ENCODE measurements at places on chromosomes 7 and 10.
A peak's percentile ranks its signal among the peaks of the same experiment; 100 is the strongest.

DNA sequence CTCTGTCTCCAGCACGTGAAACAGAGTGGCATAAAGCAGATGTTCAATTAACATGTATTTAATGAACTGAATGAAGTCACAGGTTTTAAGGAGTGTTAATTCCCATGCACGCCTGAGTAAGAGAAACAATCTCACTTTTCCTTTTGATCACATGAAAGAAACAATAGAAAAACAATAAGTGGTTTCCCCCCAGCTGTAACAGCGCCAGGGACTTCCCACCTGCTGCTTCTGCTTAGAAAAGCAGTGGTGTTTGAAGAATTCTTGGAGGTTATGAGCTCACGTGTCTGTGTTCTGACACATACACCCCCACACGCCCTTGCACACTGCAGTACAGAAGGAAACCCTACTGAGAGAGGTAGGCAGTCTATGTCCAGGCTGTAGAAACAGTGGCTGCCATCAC, 51.3 kb upstream of the FRMD4A start:
- peak; percentile 61 for DNase-seq

DNA sequence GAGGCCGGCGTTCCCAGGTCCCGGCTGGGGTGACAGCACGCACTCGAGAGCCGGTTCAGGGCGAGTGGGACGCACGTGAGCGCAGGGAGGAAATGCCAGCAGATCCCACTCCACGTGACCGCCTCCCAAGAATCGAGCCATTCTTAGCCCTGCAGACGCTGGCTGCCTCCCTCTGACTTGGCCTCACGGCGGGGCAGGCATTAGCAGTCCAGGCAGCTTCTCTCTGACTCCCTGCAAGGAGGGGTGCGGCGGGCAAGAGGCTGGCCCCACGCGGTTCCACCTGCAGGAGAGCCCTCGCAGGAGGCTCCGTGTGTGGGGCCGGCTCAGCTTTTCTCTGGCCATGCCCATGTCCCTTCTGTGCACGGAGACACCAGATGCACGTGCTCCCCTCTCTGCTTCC, 10.1 kb downstream of the GPR146 start:
- DNase-seq: no peak

DNA sequence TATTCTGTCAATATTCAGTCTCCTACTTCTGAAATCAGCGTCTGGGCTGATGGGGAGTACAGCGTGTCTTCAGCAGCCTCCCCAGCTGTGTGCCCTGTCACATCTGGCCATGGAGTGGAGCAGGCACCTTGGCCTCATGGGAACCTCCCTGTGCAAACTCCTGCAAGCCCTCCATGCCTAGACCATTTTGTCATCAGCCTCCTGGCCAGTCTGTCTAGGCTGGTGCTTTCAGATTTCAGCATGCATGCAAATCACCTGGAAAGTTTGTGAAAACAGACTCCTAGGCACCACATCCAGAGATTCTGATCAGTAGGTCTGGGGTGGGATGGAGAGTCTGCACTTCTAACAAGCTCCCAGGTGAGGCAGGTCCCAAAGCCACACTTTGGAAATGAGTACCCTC, 26.2 kb upstream of the CCSER2 start:
- DNase-seq: no peak

DNA sequence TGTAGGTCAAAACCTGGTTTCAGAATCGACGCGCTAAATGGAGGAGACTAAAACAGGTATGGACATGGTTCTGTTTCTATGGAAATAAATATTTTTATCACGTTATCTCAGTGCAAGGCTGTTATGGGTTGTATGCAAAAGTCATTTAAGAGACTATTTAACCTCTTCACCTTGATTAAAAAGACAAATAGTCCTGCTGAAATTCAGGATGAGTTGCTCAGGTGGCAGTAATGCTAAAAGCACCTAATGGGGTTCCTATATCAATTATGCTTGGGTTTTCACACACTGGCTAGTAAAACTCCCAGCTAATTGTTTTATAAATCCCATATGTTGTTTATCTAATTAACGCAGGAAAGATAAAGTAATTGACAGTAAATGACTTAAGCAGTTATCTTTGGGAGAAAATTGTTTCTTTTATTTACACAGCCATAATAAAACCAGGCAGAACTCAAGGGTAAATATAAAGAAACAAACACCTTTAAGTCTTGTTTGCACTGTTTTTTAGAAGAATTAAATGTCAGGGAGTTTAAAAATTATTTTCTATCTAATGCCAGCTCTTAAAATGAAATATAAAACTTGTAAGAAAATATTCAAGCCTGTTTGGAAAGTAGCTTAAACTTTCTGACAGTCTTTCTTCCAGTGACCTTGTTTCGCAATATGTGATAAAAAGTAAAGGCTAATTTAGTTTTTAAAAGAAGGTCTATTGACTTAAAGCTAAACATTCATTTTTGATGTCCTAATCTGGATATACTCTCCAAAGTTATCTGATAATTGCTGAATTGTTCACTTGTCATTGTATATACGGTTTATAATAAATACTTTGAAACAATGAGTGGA, 3.2 kb downstream of the HHEX start:
- no peak for DNase-seq

GRCh38 chr7:50121286-50121685, 28.2 kb upstream of the ZPBP start:
- DNase-seq: no peak

DNA sequence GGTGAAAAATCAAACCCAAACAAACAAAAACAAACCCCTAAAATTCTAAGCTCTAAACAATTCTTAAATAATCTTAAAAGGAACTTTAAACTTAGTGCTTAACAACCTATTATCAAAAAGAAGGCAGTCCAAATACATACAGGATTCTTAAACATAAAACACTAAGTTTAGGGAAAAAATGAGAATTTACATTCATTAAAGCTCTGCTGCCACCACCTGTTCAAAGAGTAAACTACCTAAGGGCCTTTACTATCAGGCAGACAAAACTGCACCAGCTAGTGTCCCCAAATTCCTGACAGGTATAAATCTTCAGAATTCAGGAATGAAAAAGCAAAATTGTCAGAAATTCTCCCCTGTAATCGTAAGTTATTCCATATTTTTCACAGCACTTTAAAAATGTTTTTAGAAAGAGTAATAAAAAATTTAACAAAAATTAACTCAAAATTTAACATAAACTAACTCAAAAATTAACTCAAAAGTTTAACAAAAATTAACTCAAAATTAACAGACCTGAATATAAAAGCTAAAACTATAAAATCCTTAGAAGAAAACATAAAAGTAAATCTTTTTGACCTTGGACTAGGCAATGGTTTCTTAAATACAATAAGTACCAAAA, 55.1 kb downstream of the PDZD8 start:
- DNase-seq: no peak

DNA sequence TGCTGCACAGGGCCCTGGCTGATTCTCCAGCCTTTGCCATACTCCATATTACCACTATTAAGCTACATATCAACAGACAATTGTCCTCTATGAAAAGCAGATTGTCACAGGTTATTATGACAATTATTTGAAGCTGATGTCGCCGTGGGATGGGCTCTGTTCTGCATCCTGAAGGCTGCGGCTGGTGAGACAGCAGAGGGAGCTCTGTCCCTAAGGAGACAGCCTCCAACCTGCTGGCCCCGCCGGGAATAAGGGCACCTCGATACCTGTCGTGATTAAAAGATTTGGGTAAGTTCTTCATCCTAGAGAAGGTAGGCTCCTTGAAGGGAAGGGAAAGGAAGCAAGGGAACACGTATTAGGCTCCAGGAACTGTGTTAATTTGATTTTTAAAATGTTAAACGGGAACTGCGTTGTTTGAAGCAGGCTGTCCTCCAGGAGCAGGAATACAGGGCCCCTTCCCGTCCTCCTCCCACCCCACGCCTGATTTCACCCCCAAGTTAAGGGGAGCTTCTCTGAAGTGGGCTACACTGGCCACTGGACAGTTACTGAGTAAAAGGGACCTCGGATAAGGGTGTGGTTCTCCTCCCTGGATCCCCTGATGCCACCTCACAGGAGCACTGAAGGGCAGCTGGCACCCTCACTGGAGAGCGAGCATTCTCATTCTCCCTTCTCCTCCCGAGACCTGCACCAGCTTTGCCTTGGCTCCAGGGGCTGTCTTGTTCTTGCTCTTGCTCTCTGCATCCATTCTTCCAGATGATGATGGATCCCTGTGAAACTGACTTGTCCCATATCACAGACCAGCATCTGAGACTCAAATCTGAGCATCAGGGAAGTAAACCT, 11.8 kb upstream of the TIAL1 start:
- DNase-seq: peak; percentile 10

DNA sequence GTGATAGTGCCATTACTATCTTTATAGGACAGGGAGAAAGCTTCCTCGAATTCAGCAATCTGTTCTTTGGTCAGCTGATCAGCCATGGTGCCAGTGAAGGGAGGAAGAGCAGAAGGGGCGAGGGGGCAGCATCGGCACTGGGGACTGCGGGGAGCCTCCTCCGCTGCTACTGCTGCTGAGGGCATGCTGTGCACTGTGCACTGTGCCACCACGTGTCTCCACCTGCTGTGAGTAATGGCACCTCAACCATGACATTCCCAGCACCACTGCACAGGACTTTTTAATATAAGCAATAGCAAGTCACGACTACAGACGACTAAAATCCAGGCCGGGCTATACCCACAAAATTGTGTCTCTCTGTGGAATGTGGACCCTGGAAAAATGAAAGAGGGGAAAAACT, 105.0 kb upstream of the LANCL2 start:
- no peak for DNase-seq

DNA sequence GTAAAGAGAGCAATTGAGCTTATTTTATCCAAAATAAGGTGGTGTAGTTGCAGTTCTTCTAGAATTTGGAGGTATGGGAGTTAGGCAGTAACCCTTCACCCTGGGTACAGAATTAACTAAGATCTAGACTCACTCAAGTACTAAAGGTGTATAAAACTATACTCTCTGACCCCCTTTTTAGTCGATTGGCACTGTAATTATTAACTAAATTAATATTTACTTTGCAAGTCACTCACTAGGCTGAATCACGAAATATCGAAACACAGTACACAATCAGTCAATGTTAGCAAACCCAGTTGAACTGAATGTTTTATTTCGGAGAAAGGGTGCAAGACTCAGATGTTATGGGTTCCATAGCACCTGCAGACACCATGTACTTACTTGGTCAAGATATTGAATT, 14.6 kb upstream of the CYP2C19 start:
- DNase-seq: no peak

Data from activated naive CD8-positive, alpha-beta T cell treated with anti-CD3 and anti-CD28 coated beads for 36 hours (primary cell).